Stimulated activated CD4-positive, alpha-beta T cell treated with anti-CD3 and anti-CD28 coated beads, TNF-alpha, amount 100 ng/mL, for 24 hours (primary cell): ENCODE measurements at places on chromosomes 7 and 10.

DNA sequence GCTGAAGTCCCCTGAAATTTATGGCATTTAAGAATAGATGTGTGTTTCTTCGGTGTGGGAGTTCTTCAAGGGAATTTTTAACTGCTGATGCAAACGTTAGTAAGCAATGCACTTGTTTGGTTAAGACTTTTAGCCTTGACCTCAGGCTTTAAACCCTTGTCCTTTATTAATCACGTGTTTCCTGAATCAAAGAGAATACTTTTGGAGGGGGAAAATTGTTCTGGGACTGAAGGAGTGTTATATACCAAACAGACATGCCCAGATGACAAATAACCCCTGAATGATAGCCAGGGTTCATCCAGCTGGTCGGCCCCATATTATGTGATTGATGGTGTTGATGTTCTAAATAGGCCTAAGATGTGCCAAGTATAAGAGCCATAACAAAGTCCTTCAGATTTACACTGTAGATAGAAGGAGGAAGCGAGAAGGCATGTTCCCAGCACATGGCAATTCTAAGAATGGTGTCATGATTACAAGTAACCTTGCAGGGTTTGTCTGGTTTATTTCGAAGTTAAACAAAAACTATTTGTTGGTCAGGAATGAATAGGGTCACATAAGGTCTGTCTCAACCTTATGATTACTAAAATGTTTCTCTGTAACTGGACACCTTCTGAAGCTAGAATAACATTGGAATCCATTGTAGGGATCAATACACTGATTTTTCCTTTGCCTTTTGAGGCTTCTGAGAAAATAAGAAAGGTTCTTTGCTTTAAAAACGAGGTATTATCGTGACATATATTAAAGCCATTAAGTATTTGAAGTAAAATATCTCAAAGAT is 124.2 kb upstream of the SEM1 start:
- no peak for DNase-seq

GRCh38 chr7:88072715-88073055 is 138.6 kb downstream of the ADAM22 start:
- no peak for DNase-seq

- DNase-seq = no peak
These were observed 211.3 kb downstream of the BICC1 start for GRCh38 chr10:58723966-58724365.

DNA sequence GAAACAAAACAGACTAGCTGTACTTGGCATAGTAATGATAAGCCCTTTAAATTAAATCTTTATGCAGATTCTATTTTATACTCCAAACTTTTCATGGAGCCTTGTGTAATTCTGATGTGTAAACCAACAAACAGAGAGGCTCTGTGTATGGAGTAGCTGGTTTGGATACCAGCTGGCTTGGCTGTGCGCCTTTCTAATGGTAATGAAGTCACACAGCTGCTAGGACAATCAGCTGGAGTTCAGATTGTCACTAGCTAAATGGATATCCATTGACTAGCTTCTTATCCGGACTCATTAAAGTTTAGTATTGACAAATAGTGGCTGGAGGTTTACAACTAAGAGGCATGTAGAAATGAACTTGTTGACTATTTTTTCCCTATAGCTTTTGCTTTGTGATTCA is 398.4 kb downstream of the DGKB start:
- no peak for DNase-seq
